ENCODE measurements at places on chromosomes 4 and X.

DNA sequence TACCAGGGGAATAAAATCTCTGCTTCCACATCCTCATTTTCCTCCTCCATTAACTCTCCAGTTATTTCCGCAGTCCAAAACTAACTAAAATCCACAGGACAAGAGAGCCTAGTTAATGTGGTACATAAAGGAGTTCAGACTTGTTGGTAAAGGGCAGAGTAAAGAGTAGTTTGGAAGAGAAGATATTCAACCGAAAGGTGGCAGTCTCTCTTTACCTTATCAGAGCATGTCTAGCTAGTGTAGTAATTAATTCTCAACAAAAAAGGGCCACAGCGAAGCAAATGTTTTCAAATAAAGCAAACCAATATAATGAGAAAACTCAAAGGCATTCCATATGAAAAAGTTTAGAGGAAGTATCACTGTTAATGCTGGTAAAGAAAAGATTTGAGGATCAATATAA lies 286.5 kb downstream of the GLUD2 start:
- no peak for DNase-seq

- no peak for DNase-seq
Observed at GRCh38 chr4:90234916-90235547, 107.8 kb downstream of the CCSER1 start.

- DNase-seq: no peak
Observed at GRCh38 chrX:2517055-2517454, 16.3 kb upstream of the DHRSX start.

GRCh38 chr4:30619679-30620078 lies 100.5 kb upstream of the PCDH7 start:
- no peak for DNase-seq

DNA sequence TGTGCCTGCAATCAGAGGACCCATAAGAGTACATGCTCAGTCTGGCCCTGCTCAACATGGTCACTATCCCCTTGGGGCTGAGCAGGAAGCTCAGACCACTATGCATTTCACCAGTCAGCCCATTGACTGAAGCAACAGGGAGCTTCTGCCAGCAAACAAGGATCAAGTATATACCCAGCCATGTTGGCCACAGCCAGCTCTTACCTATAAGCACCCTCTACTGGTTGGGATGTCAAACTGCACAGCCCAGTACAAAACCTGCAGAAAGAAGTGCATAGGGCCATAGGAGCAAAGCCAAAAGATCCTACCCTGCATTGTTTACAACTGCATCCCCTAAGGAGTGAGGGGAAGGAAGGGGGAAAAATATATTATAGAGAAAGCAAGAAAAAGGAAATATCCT lies 214.4 kb upstream of the CPEB2 start:
- no peak for DNase-seq

- DNase-seq: no peak
Observed at GRCh38 chrX:150759568-150760416, 66.6 kb downstream of the MTMR1 start.

DNA sequence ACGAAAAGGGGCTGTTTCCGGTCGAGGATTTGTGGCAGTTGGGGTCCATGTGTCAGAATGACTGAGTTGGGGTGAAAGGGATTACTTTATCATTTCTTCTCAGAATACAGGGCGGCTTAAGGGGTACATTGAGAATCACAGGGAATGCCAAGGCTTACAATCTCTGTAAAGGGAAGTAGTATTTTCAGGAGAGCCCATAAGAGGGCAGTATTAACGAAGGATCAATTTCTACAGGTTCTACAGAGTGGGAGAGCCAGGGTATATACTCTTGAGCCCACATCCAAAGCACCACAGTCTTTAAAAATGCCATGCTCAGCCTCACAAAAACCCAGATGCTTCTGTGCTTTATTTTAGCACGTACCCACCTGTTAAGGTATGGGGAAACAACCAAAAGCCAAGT lies 67.7 kb upstream of the ZXDA start:
- DNase-seq: no peak

- DNase-seq: no peak
Observed at GRCh38 chr4:13933191-13933590, 305.7 kb upstream of the BOD1L1 start.

DNA sequence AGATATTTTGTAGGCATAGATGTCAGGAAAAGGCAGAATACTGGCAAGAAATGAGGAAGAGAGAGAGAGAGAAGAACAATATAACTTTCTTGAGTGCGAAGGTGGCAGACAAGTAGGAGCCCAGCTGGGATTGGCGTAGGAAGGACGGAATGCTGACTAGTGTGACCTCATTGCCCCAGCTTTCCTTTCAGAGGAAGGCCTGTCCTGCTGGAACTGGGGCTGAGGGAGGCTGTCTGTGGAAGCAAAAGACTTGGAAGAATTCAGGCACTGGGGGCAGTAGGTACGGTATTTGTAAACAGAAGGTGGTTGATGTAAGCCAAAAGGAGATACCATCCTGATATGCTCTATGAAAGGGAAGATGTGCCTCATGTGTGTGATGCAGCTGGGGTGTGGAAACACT lies 818.4 kb downstream of the ADGRL3 start:
- no peak for DNase-seq

- no peak for DNase-seq
Observed at GRCh38 chr4:6204098-6204497, 3.7 kb upstream of the JAKMIP1 start.

DNA sequence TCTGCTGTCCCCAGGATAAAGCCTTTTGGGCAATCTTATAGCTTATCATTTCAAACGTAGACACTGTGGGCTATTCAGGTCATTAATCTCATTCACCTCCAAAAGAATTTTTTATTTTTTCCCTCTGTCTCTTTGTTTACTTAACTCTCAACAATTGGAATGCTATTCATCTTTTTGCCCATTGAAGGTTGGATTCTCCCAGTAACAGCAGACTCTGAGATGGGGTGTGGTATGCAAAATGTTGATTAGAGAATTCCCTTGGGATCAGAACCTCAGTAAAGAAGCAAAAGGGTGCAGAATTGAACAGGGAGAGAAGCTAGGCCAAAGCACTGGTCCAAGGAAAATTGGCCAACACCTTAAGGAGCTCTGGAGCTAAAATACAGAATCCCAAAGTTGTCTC lies 60.4 kb downstream of the CAMK2D start:
- DNase-seq: no peak

DNA sequence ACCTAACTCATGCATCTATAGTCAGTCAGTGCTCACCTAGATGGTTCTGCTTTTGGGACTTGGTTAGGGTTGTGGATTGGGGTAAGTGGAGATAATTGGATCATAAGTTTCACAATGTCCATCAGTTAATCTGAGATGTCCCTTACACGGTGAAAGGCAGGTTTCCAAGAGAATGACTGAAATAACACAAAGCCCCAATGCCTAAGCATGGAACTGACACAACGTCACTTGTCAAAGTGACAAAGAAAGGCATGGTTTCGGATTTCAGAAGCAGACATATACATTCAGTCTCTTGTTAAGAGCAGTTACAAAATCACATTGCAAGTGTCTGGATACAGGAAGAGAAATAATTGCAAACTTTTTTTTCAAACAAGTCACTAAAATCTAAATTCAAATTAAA lies 1456.9 kb downstream of the TECRL start:
- DNase-seq: no peak

- DNase-seq: no peak
Observed at GRCh38 chr4:95549246-95550114, 707 bp upstream of the UNC5C start.

GRCh38 chr4:184471881-184472613 lies 2.3 kb downstream of the IRF2 start:
- no peak for DNase-seq

GRCh38 chr4:159455675-159456237 lies 352.9 kb downstream of the RAPGEF2 start:
- DNase-seq: no peak

GRCh38 chr4:129326571-129327460 lies 230.9 kb downstream of the C4orf33 start:
- DNase-seq: no peak

- DNase-seq: no peak
Observed at GRCh38 chr4:146342600-146343192, 128.4 kb downstream of the REELD1 start.

DNA sequence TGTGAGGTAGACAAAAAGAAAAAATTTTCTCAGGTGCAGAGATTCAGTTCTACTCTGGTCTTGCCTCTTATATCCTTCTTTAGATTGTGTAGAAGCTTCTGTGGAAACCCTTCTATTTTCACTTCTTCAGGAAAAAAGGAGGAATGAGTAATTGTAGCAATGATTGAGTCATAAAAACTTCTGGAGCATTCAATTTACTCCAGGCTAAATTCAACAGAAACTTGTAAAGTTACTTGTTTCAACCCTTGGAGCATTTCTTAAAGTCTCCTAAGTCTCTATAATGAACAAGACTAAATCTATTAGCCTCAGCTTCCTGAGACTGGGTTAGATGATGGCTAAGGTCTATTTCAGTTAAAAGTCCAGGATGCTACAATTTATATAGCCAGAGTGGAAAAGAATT lies 29.9 kb downstream of the BOD1L1 start:
- DNase-seq: no peak

GRCh38 chrX:11952176-11952720 lies 186.0 kb upstream of the FRMPD4 start:
- DNase-seq: no peak

GRCh38 chrX:21738210-21738949 lies 19.5 kb downstream of the SMPX start:
- DNase-seq: no peak

GRCh38 chrX:153687121-153688039 lies at the start of gene SLC6A8:
Gene SLC6A8, plus strand, starts transcription at chrX:153687926. Its CDS starts 649 bp downstream, at chrX:153688575.
- DNase-seq: peak; percentile 4

DNA sequence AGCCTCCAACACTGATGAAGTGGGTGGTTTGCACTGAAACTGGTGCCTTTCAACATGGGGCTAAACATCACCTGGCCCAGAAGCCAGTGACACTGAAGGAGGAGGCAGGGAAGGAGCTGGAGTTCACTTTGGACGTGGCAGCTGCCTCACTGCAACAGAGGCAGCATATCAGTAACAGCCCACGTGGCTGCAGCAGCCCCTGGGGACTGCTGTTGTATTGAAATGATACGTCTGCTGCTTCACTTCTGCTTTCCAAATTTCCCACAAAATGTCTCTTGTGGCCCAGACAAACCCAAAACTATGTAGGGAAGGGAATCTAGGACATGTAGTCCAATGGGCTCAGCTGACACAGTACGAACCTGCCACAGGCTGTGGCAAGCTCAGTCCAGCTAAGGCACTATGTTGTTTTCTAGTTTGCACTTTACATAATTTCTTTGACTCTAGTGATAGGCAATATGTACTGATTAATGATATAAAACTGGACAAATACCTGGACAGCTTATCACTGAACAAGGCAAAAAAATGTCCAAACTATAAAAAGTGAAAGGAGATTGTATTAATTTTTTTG lies 84.7 kb upstream of the RAPGEF2 start:
- no peak for DNase-seq

GRCh38 chr4:2302387-2303119 lies 40.6 kb upstream of the MXD4 start:
- no peak for DNase-seq

DNA sequence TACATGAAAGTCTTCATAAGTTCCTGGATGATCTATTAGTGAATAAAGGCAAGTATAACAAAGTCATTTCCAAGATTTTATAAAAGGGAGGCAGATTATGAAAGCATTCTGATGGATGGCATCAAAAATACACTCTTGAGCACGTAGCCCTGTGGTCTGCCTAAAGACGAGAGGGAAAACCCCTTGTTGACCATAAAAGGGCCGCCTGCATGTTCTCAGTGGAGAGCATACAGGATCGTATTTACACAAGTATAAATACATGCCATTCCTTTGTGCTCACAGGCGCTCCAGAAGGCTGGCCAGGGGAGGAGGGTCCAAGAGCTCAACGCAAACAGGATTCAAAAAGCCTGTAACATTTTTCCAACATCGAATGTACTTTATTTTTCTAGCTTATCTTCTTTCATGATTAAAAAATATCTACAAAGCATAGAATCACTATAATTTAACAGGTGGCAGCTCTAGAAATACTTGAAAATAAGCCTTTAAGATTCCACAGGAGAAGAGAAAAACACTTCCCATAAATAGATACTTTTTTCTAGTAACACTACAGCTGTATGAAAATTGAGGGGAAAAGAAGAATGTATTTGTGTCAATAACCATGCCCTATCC lies 29.6 kb downstream of the PDGFC start:
- no peak for DNase-seq

GRCh38 chrX:131262738-131263679 lies 26.1 kb downstream of the IGSF1 start:
- DNase-seq: no peak

DNA sequence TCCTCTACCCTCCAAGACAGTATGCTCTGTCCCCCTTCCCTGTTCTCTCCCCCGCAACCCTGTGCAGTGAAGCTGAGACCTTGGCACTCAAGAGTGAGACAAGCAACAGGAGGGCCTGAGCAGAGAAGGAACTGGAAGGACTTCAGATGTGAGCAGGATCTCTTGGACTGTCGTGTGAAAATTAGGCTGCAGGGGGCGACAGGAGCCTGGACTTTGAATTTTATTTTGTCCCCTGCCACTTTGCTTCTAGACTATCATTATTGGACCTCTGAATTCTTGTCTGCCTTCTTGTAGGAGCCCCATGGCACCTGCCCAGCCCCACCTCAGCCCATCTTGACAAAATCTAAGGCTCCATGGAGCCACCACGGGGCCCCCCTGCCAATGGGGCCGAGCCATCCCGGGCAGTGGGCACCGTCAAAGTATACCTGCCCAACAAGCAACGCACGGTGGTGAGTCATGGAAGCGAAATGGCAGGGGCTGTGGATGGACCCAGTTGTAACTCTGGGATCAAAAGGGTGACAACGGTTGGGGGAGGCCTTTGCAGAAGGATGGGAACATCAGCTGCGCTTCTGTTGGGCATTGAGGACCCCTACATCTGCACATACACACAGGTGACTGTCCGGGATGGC lies 1.7 kb downstream of the ARAF start:
- DNase-seq: no peak

GRCh38 chr4:24024605-24025004 lies 134.8 kb upstream of the PPARGC1A start:
- no peak for DNase-seq

DNA sequence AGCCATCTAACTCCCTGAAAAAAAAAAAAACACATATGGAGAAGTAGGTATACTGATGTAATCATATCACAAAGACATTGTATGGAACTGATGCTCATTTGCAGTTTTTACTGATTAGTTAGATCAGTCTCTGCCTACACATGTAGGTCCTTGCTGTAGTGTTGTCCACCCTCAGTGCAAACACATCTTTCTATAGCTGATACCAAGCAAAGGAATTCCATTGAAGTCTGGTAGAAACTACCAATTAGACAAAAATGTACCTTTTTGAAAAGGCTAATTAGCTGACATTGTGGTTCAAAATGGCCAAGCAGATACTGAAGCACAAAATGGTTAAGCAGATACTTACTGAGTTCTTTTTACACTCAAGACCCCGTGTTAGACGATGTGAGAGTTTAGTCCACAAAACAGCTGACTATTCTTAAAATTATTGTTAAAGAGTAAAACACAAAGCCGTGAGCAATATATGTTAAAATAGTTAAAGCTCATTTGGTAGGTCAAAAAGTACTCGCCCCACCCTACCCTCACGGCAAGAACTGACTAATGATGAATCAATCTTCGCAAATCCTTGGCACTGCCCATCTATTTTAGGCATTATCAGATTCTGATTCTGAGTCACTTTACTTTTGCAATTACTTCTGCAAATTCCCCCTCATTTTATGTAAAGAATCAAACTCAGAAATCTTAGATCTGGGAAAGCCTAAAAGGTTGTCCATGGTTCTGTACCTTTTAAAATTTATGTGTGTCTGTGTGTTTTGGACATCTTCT lies 40.4 kb downstream of the COL4A6 start:
- no peak for DNase-seq

GRCh38 chrX:47796433-47796906 lies 40.2 kb upstream of the ZNF81 start:
- no peak for DNase-seq
